ENCODE measurements at places on chromosomes 13 and 19.
A peak's percentile ranks its signal among the peaks of the same experiment; 100 is the strongest.

DNA sequence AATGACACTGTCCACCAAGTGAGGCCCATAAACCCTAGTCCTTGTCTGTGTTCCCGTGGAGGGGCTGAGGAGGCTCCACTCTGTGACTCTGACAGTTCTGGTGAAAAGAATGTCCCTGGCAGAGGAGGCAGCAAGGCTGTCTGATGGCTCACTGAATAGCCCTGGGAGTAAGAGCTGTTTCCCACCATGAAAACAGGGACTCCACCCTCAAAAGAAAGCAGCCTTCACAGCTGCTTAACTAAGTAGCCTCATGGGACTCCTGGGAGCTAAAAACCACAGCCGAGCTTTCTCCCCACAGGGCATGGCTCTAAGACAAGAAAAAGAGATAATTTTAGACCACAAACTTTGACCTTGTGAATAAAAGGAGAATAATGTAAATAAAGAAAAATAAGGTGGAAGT lies 135.1 kb upstream of the FRY start:
- DNase-seq = peak; percentile 84

DNA sequence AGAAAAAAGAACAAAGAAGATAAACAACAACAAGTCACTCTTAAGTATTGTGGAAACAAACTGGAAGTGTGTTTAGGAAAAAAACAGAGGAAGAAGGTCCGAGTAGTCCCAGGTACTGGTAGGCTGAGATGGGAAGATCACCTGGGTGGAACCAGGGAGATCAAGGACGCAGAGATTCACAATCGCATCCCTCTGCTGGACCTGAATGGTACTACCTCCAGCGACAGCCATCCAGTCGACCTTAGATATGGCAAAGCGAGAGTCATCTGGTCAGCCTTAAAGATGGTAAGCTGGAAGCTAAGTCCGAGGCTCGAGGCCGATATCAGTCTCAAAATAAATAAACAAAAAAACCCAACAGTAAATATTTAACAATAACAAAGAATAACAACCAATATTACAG lies 44.9 kb upstream of the ZNF91 start:
- DNase-seq = no peak

GRCh38 chr19:53958168-53958571 lies 4.6 kb upstream of the CACNG8 start:
- no peak for DNase-seq

DNA sequence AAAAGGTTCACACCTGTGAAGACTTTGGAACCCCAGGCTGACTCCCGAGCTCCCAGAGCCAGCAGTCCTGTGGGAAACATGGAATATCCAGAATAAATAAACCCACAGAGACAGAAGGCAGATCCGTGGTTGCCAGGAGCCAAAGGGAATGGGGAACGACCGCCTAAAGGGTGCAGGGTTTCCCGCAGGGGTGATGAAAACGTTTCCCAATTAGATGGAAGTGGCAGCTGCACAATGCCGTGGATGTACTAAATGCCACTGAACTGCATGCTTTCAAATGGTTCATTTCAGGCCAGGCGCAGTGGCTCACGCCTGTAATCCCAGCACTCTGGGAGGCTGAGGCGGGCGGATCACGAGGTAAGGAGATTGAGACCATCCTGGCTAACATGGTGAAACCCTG lies 23.4 kb upstream of the DPRX start:
- no peak for DNase-seq

DNA sequence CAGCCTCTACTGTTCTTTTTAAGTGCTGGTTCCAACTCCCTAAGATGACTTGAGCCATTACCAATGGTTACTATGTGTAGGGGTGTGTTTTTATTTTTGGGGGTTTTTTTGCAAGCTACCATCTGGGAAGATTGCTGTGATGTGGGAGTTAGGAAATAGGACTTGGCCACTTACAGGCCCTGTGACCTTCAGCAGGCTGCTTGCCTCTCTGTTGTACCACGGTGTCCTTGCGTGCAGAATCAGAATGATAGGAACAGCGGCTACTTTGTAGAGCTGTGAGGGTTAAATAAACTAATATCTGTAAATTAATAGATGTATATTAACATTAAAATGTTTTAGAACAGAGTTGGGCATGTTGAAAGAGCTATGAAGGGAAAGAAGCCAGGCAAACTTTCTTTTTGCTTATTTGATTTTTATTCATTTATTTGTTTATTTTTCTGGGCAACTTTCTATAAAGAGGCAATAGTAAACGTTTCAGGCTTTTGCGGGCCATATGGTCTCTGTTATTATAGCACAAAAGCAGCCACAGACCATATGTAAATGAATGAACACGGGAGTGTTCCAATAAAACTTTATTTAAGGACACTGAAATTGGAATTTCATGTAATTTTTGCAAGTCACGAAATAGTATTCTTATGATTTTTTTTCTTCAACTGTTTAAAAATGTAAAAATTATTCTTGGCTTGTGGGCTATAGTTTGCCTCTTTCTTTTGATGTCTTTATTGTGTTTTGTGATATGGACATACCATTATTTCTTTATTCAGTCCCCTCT lies 26.4 kb upstream of the EHD2 start:
- no peak for DNase-seq

GRCh38 chr13:52195401-52195837 lies 36.0 kb upstream of the NEK3 start:
- DNase-seq = peak; percentile 30

GRCh38 chr13:46717275-46717674 lies 79.7 kb downstream of the ESD start:
- no peak for DNase-seq

DNA sequence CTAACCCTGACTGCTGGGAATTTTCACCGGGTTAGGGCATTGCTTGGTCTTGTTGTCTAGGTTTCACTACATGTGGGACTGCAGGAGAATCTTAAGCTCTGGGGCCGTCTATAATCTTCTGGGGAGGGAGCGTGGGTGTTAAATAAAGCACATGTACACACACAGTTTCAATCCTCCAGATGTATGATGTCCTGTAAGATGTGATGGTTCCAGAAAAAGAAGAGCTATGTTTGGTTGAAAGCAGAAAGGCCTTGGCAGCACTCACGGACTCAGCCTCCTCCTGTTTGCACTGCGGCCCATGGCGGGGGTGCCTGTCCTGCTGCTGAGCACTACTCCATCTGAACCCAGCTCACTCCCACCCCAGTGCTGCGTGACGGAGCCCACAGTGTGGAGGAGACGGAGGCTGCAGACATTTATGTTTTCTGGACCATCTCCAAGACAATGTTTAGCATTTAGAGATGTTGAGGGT lies 343.5 kb downstream of the TEX29 start:
- no peak for DNase-seq

DNA sequence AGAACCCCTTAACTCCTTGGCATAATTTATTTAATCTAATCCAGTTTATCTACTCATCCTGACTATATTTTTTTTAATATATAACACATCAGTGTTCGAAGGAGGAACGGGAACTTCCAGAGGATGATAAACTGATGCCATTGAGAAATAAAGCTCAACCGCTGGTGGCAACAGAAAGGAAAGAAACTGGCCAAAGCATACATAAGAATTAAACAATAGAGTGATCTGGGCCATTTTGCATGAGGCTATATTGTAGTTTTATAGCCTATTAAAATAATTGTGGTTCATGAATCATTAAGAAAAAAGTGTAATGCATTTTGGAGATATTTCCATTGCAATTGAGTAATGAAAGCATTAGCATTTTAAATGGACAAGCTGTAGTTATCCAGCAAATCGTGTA lies 94.2 kb downstream of the FRY start:
- DNase-seq = peak; percentile 86

DNA sequence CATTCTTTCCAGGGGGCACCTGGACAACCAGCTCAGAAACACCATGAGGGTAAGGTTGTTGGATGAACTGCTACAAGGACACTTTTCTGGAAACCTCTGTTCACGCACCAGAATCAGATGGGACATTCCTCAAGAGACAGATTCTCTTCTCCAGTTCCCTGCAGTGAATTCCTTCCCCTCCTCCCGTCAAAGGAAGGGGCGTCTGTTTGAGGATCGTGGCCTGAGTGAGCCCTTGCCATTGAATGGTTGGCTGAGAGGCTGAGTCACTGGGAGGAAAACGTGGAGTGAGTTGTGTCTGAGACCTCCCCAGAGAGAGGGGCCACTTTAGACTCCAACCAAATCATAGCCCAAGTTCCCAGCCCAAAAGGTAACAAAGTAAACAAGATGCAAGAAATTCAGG lies 79.4 kb upstream of the ZNF507 start:
- DNase-seq = no peak

DNA sequence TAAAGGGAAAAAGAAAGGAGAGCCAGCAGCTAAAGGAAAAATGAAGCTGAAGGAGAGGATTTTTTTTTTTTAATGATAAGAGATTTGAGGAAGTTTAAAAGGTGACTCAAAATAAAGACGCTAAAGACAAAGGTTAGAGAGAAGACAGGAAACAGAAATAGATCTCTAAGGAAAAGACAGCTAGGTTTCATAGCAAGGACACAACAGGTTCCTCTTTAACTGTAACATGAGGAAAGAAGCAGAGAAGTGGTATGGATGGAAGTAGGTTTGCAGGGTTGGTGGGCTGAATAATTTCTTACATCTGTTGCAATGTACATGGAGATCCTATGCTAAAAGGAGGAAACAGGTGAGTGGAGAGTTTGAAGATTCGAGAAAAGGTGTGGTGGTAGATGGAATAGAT lies 107.5 kb downstream of the MYCBP2 start:
- DNase-seq = no peak

DNA sequence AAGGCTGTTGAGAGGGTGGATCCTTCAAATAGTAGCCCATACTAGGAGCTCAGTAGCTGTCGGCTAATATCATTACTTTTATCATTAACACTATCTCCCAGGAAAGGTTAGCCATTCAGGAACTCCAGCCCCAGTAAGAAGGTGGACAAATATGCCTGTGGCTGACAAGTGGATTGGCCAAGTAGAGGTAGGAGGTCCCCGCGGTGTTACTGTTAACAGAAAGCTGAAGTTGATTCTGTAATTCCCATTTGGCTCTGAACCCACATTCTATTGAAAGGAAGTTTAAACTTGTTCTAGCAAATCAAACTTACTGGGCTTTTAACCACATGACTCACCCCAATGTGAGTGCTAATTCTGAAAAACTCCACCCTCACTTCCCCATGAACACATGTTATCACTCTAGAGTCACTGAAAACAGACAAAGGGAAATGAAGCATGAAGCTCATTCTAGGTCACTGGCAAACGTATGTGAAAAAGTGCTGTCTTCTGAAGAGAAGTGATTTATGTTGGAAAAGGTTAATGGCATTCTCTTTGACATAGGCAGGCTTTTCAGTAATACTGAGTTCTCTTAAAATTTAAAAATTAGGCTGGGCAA lies 273.5 kb downstream of the FGF14 start:
- peak; percentile 9 for DNase-seq

DNA sequence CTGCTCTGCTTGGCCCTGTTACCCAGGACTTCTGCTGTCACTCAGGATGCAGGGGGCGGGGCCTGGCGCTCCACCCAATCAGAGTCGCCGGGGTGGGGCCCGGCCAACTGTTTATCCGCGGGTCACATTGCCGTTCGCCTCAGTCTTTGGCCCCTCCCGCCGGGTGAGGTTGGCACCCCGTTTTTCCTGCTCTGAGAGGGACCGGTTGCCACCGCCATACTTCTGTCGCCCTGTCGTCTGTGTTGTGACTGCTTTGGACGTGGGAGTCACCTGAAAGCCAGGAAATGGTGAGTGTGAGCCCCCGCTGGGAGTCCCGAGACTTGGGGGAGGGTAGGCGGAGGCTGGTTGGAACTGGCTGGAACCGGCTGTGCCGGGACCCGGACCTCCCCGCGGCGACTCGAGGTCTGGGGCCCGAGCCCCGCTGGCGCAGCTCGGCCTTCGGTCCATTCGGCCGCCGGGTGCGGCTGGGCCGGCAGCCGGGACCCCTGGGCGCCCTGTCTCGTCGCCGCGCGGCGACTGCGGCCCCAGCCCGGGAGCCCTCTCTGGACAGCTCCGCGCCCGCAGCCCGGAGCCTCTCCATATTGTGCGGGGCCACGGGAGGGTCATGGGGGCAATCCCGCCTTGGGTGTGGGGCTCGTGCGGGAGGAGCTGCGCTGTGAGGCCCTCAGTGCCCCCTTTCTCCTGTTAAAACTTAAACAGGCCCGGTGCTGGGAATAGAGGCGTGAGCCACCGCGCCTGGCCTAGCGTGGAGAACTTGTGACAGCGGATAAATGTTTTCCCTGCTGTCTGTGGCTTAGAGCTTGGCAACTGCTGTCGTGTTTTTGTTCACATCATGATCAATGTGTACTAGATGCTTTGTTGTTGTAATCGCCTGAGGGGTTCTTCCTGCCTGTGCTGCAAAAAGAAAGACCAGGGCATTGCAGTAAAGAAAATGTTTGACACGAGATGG lies at the start of gene ZNF844:
ZNF844 (plus strand) TSS at position 142 of the 949 bp plus-strand sequence; CDS start at position 285, 143 bp downstream.
- DNase-seq = peak; percentile 62

DNA sequence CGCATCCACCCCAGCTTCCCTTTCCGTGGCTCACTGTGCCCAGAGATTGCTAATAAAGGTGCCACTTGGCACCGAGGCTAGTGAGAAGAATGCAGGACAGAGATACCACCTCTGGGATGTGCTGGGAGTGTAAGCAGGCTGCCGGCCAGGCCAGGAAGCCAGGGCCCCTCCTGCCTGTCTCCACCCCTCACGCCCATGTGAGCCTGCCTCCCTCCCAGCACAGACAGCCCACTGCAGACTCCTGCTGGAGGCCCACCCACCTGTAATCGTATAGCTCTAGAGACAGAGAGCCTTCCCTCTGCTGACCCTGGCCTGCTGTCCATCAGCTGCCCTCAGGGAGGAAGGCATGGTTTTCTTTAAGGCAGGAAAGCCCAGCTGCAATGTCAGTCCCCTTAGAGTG lies 13.9 kb downstream of the VSTM2B start:
- DNase-seq = no peak

DNA sequence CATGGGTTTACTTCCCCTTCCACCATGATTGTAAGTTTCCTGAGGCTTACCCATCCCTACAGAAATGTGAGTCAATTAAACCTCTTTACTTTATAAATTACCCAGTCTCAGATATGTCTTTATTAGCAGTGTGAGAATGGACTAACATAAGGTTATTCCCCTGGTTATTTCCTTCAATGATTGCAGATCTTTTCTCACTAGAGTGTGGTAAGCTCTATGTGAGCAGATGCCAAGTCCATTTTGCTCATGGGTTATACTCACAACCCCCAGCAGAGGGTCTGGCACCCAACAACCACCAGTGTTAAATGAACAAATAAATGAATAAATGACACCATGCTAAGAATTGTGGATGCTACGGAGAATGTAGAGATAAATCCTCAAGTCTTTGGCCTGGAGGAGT lies 472.8 kb downstream of the LIG4 start:
- no peak for DNase-seq

DNA sequence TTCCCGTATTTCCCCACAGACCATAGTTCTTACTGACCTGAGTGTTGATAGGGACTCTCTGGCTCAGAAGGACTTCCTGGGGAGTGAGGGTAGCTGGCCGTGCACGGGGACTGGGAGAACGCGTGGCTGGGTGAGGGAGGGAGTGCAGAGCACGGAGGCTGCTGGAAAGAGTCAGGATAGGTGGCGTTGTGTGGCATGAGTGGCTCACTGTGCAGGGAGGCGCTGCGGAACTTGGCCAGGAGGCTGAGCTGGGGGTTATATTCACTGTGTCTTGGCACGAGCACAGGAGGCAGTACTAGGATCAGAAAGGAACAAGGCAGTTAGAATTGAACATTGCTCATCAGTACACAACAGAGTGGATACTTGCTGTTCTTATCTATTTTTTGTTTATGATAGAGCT lies 47.4 kb downstream of the SMAD9 start:
- no peak for DNase-seq

- no peak for DNase-seq
Observed at GRCh38 chr19:46124638-46125115, at the start of gene IGFL3. TSS of gene IGFL3 (minus strand) at chr19:46124688. CDS start at chr19:46124649, 39 bp downstream.

GRCh38 chr13:98199480-98199879 lies 22.4 kb upstream of the RNF113B start:
- no peak for DNase-seq

Measured in BJ (cell line).